Activated CD8-positive, alpha-beta memory T cell treated with anti-CD3 and anti-CD28 coated beads, Interleukin-2, amount 10 ng/mL, durations not matched to agents 7 days and 5 days (primary cell): ENCODE measurements at places on chromosomes 16 and 17.

DNA sequence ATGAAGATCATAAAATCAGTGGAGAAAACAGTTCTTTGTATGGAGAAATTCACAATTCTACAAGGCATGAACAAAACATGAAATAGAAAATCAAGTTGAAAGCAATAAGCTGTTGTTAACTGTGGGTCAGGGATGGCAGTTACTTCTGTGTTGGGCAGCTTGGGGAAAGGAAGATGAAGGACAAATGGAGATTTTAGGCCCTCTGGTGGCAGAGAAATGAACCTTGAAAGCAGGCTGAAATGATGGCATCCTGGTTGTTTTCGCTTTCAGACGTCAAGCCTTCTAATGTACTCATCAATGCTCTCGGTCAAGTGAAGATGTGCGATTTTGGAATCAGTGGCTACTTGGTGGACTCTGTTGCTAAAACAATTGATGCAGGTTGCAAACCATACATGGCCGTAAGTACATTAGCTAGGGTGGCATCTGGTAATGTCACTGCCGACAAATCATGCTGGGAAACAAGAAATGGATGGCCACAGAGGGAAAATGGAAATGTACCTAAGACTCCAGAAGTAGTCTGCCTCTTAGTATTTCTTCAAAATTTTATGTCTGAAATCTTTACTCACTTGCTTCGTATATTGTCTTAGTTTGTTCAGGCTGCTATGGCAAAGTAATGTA lies 108.9 kb downstream of the MAP2K6 start:
- DNase-seq, result peak; percentile 44

GRCh38 chr17:37045351-37045922 lies 96.7 kb downstream of the AATF start:
- DNase-seq, result no peak

- DNase-seq, result no peak
Measured at GRCh38 chr16:29845656-29846055, 17.4 kb downstream of the CDIPT start.

DNA sequence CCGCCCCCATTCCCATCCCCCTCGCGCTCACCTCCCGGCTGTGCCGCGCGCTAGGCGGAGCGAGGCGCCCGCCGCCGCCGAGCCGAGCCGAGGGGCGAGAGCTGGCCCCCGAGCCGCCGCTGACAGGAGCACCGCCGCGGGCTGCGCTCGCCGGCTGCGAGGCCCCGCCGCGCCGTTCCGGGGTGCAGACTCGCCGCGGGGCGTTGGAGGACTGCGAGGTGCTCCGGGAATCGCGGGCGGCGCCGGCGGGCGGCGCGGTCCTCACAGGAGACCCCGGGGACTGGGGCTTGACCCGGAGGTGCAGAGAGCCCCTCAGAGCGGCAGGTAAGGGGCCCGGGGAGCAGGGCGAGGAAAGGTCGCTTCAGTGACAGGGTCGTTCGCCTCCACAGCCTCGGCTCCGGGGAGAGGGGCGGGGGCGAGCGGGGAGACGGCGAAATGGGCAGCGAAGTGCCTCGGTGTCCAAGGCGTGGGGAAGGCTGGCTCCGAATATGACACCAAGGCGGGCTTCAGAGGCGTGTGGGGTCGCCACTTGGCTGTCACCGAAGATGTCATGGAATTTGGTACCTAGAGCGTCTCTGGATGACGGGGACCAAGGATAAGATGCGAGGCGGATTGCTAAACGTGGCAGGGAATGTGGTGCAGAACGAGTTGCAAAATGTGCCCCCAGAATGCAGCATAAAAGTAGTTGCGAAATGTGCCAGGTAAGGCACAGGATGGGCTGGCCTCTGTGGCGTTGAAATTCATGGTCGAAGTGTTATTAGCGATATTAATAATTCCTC lies 580 bp downstream of the TANC2 start:
- peak; percentile 69 for DNase-seq

GRCh38 chr16:57622361-57623250 lies 5.8 kb upstream of the ADGRG1 start:
- no peak for DNase-seq

DNA sequence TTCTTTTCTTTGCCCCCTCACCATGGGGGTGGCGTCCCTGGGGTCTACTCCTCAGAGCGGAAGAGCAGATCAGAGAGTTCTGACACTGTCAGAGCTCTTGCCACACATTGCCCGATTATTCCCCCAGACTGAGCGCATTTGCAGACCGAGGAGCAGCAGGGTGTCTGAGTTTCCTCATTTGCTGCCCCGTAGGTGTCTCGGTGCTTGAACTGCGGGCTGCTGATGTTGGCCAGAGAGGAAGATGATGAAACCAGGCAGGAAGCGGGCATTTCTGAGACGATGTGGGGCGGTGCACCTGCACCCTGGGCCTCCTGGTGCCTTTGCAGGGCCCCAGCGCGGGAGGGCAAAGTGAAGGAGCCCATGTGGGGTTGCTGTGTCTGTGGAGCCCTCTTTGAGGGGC lies 55.2 kb downstream of the ARSG start:
- DNase-seq, result peak; percentile 93

GRCh38 chr17:81306898-81307510 lies 11.9 kb upstream of the SLC38A10 start:
- DNase-seq, result no peak

DNA sequence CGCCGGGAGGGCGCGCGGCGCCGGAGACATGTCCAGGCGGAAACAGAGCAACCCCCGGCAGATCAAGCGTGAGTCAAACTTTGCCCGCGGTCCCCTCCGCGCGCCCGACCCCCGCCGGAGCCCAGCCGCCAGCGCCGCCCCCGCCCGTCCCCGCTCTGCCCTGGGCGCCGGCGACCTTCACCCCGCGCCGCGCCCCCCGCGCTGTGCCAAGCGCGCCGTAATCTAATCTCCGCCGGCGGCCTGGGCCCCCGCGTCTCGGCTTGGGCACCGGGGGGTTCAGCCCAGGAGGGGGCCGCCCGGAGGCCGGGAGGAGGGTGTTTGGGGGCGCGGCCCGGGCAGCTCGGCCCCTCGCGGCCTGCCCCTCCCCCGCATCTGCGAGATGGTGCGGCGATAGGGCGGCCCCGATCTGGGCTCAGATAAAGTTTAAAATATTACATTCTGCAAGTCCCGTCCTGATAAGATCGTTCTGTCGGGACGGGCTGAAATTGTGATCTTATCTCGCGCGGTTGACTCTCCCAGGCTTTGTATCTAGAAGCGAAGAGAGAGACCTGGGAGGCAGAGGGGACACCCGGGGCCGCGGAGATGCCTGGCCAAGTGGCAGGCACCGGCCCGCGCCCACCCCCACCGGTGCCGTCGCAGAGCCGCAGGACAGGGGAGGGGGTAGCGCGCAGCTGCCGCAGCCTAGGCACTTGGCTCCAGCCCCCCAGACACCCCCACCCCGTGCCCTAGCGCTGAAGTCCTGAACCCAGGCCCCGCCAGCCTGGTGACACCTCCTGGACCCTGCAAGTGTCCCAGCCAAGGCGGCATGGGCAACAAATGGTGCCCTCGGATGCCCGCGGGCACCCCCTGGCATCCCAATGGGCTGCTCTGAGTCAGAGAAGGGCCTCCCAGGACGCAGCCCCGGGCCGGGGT lies 787 bp downstream of the ZFPM1 start:
- DNase-seq, result peak; percentile 58

DNA sequence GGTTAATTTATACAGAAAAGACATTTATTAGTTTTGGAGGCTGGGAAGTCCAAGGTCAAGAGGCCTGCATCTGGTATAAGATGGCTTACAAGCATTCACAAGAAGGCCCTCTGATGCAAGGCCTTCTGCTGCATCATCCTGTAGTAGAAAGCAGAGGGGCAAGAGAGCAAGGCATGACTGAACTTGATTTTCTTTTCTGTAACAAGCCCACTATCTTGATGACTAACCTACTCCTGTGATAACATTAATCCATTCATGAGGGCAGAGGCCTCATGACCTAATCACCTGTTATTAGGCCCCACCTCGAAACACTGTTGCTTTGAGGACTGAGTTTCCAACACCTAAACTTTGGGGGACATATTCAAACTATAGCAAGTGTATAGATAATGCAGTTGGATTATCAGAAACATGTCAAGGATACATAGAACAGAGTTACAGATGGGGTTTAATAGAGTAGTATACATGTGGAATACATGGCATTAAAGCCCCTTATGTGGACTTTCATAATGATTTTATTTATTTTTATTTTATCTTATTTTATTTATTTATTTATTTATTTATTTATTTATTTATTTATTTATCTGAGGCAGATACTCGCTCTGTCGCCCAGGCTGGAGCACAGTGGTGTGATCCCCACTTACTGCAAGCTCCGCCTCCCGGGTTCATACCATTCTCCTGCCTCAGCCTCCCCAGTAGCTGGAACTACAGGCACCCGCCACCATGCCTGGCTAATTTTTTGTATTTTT lies 88.2 kb downstream of the CHD9 start:
- no peak for DNase-seq

- DNase-seq, result no peak
Measured at GRCh38 chr17:76537288-76537577, 276 bp downstream of the CYGB start.

DNA sequence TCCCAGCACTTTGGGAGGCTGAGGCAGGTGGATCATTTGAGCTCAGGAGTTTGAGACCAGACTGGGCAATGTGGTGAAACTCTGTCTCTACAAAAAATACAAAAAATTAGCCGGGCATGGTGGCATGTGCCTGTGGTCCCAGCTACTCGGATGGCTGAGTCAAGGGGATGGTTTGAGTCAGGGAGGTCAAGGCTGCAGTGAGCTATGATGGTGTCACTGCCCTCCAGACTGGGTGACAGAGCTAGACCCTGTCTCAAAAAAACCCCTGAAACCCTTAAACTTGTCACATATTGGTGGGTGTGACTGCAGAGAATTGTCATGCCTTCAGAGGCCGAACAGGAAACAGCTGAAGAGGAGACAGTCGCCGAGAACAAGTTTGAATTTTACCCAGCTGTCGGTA lies 13.4 kb downstream of the RPTOR start:
- no peak for DNase-seq

DNA sequence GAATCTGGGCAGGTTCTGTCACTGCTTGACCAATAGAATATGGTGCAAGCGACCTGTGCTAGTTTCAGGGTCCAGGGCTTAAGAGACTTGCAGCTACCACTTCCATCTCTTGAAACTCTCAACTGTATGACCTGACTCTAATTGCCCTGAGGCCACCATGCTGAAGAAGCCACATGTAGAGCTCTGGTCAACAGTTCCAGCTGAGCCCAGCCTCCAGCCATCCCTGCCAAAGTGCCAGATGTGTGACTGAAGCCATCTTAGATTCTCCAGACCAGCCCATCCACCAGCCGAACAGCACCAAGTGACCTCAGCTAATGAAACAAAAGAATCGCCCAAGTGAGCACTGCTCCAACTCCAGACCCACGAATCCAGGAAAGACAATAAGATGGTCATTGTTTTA lies 3.4 kb upstream of the MT2A start:
- DNase-seq, result no peak

- no peak for DNase-seq
Measured at GRCh38 chr17:8844229-8845218, 22.9 kb downstream of the PIK3R6 start.

GRCh38 chr16:7861891-7862582 lies 529.4 kb downstream of the RBFOX1 start:
- no peak for DNase-seq

DNA sequence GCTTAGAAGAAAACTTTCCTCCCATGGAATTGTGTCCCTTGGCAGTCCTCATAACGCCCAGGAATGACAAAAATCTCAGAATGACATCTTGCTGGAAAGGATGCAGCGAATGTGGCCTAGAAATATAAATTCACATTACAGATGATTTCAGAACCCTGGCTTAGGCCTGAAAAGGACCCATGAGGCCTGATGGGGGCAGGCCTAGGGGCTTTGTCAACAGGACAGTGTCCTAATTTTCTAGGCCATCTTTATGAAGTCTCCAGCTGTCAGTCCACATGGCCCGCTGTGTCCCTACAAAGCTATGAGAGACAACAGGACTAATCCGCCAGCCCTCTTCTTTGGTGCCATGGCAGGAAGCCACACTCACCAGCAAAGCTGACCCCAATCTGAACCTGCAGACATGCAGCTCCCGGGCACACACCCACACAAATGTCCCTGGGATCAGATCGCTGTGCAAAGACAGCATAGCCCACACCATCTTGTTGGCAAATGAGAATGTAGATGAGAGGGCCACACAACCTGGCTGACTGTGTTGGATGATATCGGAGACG lies 40.4 kb upstream of the DNAH17 start:
- DNase-seq, result no peak

DNA sequence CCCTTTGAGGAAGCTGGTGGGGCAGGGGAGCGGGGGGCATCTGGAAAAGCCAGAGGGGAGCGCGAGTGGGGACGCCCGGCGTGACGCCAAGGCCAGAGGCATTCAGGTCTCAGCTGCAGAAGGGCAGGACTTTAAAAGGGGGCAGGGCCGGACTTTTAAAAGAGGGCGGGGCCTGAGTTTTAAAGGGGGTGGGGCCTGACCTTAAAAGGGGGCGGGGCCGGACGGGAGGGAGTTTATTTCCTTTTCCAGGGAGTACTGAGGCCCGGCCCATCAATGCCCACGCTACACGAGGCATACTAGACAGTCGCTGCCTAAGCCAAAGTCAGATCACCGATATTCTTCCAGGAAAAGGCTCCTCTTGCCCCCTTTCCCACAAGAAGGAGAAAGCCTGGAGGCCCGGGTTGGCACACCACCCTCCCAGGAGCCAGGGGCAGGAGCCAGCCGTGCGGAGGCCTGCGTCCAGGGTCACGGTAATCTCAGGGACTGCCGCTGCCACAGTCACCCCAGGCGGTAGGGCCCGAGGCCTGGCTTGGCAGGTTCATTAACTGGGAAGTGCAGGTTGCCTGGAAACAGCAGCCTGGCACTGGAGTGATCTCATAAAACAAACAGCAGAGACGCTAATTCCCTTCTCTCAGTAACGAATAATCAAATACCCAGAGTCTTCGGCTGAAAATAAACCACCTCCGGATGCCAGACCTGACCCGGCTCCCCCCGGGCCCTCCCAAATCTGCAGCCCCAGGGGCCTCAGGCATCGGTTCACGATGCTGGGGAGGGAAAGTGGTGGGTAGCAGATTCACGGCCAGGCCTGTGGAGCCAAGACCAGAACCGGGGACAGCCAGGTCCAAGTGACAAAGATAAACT lies 90.7 kb downstream of the TIMM22 start:
- no peak for DNase-seq

DNA sequence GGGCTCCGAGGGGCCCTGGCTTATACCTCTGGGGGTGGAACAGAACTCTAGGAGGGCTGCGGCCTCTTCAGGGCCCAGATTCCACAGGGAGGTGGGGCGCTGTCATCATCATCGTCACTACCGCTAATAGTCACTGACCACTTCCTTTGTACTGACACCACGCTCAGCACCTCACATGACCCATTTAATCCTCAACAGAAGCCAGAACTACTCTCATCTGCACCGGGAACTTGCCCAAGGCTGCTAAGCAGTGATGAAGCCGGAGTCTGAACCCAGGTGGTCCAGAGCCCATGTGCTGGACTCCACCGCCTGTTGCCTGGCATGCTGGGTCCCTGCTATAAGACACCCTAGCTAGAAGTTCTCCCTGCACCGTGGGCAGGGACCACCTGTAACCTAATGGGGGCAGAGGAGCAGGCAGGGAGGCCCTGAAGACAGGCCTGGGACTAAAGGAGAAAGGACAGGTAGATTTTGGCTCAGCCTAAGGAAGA lies 12.0 kb downstream of the UNC13D start:
- DNase-seq, result peak; percentile 89
